Neural progenitor cell (in vitro differentiated cells): ENCODE measurements at places on chromosomes 2 and 18. TPM values are rescaled to one million over a fixed set of nuclear protein-coding genes. Genes with fewer than 3 reads are reported as not detected.

CGREF1 gene
- 2.1 and 3.0 TPM in 2 replicates for total RNA-seq

ABCG5 gene
- total RNA-seq, result not detected in 2 replicates

RHOB gene
- 16.1 and 28.7 TPM in 2 replicates for total RNA-seq

DNA sequence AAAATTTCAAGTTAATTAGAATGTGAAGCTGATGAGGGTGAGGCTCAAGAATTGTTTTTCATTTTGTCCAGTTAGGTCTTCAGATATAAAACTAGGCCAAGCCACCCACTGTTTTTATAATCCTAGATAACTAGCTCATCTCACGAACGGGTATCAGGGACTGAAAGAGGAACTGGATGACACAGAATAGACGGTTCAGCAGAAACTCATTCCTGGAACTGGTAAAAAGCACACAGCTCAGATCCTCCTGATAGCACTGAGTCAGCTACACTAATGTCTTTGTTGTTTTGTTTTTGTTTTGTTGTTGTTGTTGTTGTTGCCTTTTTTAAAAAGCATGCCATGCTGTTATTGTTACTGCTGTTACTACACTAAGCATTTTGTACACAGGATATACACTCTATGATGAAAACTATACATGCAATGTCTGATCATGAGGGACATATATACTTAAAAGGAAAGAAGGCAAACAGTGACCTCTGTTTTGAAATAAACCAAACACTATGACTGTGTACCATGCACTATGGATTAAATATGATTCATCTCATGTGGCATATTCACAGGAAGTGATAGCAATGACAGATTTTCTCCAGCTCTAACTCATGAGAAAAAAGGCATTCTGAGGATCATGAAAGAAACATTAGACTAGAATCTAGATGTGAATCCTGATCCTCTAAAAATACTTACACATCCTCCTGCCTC, 437.6 kb downstream of the NCKAP5 start:
- no peak for DNase-seq

- no peak for DNase-seq
Measured at GRCh38 chr2:142668420-142668819, 209.0 kb upstream of the KYNU start.

KRTCAP3 gene
- total RNA-seq, result 0.88 and 11.4 TPM in 2 replicates

DNA sequence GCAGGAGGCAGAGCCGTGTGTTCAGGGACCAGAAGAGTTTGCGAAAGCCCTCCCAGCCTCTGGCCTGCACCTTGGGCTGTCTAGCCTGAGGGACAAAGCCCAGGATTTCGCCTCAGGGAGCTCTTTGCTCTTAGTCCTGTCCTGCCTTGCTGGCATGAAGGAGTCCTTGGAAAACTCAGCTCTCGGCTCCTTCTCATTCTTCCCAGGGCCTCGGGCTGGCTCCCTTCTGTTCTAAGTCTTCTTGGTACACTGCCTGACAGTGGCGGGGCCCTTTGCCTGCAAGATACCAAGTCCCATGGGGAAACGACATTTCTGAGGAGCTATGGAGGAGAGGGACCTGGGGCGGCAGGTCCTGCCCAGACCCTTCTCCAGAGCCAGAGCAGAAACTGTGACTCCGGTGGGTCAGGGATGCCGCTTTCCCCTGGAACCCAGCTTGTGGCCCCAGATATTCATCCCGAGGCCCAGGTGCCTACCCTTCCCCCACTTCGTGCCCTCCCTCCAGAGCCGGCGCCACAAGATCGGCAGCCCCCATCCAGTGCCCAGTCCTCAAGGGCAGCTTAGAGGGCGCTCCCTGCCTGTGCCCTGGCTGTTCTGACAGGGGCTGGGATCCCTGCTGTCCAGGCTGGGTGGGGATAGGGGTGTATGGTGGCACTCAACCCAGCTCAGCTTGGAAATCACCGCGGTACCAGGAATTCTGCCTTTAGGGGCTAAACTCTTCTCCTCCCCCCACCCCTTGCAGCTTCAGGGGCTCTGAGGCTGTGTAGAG, 5.5 kb upstream of the CYP26B1 start:
- no peak for DNase-seq

DNA sequence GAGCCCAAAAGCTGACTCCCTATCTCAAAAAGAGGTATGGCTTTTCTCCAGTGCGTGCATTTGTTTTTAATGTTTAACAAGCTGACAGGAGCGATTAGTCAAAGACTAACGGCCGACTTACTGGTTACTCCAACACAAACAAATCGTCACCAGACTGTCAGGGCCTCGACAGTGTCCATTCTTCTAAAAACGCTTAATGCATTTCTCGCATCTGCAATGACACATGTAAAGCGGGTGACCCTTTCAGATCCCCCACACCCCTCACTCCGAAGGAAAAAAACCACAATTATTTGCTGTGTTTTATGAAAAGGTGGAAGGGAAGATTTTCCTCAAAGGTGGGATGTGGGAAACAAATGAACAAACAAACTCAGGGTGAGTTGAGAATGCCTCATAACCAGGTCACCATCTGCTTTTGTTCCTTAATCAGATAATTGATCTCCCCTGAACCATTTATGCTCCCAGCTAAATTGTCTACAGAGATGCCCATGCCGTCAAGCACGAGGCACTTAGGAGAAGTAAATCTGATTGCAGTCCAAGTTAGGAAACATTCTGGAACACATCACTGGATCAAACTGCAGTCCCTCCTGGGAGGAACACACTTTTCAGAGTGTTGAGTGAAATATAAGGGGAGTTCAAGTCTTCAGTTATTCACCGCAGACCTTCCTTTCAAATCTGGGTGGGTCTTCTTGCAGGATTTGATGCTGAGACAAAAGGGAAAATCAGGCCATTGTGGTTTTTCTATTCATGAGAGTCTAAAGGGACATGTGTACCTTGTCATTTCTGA, 340.8 kb downstream of the CMPK2 start:
- DNase-seq, result no peak

DNA sequence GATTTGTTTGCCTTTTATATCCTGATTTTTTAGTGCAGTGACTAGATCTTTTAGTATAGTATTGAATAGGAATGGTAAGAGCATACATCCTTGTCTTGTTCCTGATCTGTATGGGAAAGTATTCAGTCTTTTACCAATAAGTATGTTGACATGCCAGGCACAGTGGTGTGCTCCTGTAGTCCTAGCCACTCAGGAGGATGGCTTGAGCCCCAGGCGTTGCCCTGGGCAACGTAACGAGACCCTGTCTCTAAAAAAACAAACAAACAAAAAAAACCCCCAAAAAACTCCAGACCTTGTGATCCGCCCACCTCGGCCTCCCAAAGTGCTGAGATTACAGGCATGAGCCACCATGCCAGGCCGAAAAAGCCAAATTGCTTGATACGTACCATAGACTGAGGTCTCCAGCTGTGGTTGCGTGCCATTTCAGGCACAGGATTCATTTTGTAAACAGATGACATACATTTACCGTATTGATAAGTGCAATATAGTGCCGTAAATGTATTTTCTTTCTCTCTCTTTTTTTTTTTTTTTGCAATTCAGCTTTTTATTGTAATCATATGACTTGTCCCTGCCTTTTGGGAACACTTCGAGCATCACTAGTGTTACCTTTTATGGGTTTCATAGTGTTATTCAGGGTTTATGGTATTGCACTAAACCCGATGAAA, 18.5 kb downstream of the BIRC6 start:
- peak; percentile 16 for DNase-seq

- DNase-seq, result no peak
Measured at GRCh38 chr2:229409751-229410181, 138.7 kb upstream of the PID1 start.

GRCh38 chr2:200761266-200761665, 50.4 kb upstream of the BZW1 start:
- DNase-seq, result no peak

- DNase-seq, result peak; percentile 83
Measured at GRCh38 chr2:131093696-131094462, 619 bp upstream of the FAM168B start.

WDR54 gene
- total RNA-seq, result 88.1 and 138 TPM in 2 replicates

- DNase-seq, result no peak
Measured at GRCh38 chr18:33269223-33269622, 171.3 kb downstream of the CCDC178 start.

OXER1 gene
- 0.62 and 0.88 TPM in 2 replicates for total RNA-seq

DNA sequence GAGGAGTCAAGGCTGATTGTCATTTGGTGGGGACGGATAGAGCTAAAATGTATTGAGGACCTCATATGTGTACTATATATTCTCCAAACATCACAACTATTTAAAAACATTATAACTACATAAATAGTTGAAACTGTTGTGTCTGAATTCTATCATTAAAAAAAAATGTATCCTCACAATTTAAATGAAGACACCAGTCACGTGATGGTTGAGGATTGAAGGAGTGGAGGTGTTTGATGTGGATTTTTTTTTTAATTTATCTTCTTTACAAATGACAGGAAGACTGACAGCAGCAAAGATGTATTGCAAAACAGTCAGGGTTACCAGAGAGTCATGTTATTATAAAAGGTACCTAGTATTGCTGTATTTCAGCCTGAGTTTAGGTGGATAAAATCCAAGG, 30.0 kb downstream of the GNAL start:
- no peak for DNase-seq

IGFBP5 gene
- total RNA-seq, result 150 and 249 TPM in 2 replicates

- no peak for DNase-seq
Measured at GRCh38 chr2:77813599-77813998, 291.4 kb upstream of the LRRTM4 start.
